ENCODE measurements at places on chromosomes 5 and 9.

DNA sequence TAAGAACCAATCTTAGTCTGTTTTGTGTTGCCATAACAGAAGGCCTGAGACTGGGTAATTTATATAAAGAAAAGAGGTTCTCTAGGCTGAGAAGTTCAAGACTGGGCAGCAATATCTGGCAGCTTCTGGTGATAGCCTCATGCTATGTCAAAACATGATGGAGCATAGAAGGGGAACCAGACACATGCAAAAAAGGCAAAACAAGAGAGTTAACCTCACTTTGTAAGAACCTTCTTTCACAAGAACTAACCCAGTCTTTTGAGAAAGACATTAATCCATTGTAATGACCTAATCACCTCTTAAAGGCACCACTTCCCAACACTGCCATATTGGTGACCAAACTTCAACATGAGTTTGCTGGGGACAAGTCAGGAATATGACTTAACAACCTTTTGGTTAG, 37.3 kb downstream of the FSD1L start:
- DNase-seq, result no peak

GRCh38 chr5:83285661-83286398, 185.7 kb upstream of the VCAN start:
- DNase-seq, result no peak

GRCh38 chr9:99107421-99107820, 2.5 kb downstream of the TGFBR1 start:
- DNase-seq, result no peak

DNA sequence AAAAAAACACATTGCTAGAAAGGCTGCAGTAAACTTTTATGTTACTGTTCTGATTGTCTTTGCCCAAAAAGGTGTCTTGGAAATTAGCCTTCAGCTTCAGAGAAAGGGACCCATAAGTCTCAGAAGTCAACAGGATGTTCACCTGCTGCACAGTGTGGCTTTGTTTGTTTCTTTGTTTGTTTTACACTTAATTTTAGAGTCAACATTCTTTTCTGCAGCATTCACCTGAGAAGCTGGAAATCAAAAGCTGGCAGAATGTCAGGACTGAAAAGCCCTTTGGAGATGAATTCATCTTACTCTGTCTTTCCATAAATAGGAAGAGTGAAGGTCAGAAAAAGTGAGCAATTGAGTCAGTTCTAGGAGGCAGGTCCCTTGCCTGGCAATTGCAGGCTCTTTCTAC, 170.0 kb downstream of the PAPPA start:
- peak; percentile 56 for DNase-seq

DNA sequence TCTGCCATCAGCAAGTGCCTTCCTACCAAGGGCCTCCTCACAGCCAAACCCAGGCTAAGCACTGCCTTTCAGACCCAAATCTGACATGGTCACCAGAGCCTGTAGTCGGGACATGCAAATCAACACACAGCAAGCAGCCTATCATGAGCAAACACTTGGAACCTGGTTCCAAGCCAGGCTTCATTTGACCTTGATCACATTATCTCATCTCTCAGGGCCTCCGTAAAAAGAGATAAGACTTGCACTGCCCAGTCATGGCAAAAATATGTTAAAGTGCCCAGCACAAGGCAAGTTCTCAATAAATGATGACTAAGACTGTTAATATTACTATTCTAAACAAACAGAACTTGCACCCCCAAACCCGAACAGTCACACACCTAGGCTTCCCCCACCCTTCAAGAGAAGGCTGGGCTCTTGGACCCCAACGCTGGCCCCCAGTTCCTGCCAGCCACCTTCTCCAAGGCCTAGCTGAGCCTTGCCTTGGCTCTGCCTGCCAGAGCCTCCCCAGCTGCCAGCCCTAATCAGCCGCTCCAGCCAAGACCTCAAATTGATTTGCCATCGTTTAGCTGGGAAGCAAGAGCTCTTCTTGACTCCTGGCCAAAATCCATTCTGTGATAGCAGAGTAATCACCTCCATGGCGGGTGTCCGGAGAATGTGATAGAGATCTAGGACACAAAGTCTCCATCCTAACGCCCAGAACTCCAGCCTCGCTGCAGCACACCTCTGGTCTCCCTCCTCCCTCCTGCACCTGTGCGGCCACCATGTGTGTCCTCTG, 18.7 kb downstream of the CPLX2 start:
- DNase-seq, result peak; percentile 39

- no peak for DNase-seq
These were observed 107.2 kb downstream of the PDE4D start for GRCh38 chr5:59786334-59786805.

DNA sequence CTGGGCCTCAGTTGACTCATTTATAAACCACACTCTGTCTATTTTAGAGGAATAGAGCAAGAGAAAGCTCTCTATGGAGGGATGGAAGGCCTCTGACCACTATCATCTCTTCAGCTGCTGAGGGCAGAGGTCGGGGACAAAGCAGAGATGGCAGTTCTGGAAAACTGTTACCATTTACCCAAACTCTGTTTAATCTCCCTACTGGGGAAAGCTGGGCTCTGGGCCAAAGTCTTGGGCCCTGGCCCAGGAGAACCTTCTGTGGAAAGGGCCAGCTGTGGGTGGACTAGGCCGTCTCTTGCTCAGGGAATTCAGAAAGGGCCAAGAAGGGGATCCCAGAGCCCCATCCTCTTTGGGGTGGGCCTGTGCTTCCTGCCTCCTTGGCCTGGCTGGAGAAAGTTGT, 100.0 kb downstream of the PSD2 start:
- DNase-seq, result no peak

GRCh38 chr9:115884846-115885245, 268.7 kb upstream of the PAPPA start:
- no peak for DNase-seq

DNA sequence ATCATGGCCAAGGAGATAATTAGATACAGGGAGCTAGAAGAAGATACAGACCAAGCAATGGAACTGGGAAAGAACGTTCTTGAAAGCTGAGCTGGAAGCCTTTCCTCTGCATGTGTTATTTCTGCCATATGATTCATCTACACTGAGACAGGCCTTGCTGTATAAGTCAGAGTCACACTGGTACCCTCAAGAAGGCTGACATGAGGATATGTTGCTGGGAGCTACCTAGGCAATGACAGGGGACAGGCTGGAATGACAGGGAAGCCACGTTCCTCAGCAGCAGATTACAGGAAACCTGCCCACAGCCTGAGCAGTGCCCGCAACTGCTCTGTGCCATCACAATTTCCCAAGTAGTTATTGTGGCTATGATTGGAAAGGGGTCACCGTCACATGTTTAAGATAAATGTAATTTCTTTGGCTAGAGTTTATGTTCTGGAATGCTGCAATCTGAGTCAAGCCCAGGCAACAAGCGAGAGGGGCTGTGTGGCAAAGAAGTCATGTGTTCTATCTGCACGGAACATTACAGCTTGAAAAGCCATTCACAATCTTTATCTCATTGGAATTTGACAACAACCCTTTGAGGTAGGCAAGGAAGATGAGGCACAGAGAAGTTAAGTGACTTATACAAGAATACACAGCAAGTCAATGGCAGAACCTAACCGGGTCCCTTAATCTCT, 108.2 kb downstream of the TTLL11 start:
- no peak for DNase-seq

DNA sequence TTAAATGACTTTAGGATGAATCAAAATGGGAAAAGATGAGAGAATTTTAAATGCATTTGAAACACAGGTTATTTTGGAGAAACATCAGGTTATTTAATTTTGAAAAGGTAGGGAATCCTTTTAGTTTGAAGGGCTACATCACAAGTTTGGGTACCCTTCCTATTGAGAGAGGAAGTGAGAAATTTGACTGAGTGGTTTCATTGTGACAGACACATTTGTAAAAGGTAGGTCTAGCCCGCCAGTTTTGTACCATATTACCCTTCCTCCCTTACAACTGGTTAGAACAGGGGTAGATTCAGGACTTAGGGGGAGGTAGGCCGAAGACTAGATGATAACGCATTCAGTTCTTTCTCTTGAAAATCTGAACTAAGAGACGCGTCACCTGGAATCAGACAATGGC, 464.2 kb downstream of the EBF1 start:
- no peak for DNase-seq

DNA sequence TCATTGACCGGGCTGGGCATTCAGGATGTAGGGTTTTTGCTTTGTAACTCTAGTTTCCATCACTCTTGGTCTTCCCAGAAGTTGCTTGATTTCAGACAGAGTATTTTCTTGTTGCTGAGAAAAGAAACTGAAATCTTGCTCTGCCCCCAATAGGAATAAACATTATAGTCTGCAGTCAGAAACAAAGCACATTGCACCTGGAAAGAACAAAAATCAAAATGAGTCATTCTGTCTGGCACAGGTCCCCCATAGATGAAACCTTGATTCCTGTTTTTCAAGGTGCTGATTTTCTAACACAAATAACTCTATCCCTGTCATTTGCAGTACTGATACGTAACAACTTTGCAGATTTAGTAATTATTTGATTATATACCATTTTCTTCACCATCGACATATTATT, 232.1 kb downstream of the FBXO4 start:
- DNase-seq, result no peak

DNA sequence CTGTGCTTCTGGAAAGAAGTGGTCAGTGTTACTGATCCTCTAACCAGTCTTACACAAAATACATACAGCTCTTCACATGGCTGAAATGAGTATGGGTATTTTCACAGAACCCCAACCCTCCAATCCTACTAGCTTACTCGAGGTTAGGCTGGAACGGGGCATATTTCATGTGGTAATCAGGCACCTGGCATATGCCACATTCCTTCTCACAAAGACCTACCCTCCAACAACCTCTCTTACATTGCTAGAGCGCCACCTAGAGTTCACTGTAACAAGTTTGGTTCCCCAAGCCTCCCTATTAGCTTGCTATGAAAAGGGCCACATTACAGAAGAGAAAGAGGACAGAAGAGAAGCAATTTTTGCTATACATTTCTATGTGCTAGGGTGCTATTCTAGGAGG, 597.3 kb downstream of the PRELID2 start:
- peak; percentile 14 for DNase-seq

DNA sequence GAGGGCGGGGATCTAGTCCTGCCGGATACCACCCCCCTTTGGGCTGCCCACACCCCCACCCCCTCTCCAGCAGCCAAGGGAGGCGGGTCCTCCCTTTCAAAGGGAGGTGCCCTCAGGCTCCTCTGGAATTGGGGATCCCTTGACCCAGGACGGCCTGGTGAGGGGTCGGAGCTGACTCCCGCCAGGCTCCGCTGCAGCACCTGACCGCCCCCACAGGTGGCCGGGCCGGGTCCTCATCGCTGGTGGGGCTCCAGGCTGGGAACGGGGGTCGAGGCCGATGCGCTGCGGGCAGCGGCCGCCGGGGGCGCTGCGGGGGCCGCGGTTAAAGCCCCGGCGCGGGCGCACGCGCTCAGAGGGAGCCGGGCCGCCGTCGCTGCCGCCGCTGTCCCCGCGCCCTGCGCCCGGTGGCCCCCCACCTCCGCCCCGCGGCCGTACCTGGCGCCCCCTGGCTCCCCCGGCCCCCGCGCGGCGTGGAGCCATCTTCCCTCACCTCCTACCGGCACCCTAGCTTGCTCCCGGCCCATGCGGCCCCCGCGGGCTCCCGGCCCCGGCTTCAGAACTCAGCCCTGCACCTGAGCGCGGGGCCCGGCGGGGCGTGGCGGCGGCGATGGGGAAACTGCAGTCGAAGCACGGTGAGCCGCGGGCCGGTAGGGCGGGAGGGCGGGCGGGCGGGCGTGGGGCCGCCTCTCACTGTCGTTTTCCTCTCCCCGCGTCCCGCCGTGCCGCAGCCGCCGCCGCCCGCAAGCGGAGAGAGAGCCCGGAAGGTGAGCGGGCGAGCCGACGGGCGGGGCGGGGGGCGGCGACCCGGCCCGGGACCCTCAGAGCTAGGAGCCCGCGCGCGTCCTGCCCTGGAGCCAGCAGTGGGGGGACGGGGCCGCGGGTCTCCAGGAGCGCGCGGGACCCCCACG, at the start of gene NKD2:
Gene NKD2 (plus strand): TSS at position 352 of the 908 bp plus-strand sequence. CDS start 256 bp downstream, at position 608.
- DNase-seq, result peak; percentile 29

- no peak for DNase-seq
These were observed 48.6 kb upstream of the FCN1 start for GRCh38 chr9:134966270-134966669.

DNA sequence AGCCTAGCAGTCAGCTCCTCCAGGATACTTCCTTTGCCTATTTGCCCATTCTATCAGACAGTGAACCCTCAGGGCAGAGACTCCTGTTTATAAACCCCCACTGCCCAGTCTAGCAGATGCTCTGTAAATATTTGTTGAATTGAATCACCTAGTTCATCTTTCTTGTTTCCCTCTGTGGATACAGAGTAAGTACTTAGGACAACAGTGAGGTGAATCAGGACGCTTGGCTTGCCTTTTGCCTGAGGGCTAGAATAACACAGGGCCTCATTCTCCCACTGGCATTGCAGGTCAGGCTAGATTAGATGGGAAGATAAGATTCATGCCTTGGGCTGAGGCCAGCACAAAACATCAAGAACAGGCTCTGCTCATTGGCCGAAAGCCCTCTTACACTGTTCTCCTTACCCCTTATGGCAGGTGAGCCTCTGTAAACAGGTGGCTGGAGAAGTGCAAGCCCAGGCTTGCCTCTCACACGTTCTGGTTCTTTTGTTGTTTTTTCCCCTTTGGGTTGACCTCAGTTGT, 22.2 kb downstream of the TNFSF8 start:
- DNase-seq, result peak; percentile 96

DNA sequence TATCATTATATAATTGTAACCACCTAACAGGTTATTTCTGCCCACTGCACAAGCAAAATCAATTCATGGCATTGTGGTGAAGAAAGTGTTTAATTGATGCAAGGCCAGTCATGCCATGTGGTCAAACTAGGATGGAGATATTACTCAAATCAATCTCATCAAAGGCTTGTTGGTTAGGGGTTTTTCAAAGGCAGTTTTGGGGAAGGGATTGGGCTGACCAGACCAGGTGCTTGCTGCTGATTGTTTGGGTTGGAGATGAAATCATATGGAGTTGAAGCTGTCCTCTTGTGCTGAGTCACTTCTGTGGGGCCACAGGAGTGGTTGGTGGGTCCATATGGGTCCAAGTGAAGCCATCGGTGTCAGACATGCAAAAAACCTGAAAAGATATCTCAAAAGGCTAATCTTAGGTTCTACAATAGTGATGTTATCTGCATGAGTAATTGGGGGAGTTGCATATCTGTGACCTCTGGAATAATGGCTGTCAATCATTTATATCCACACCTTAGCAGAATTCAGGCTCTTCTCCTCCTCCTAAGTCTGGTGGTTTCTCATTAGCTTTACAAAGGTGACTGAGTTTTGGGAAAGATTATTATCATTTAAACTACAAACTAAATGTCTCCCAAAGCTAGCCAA, 44.9 kb downstream of the HMGCS1 start:
- DNase-seq, result no peak

- no peak for DNase-seq
These were observed 431.7 kb upstream of the POU5F2 start for GRCh38 chr5:94173100-94173499.

Measured in NCI-H1105 (cell line).